ENCODE measurements at places on chromosomes 13 and 19. TPM values are rescaled to one million over a fixed set of nuclear protein-coding genes. Genes with fewer than 3 reads are reported as not detected.

- no peak for DNase-seq
These were observed 15.4 kb upstream of the CHAMP1 start for GRCh38 chr13:114298866-114299265.

DNA sequence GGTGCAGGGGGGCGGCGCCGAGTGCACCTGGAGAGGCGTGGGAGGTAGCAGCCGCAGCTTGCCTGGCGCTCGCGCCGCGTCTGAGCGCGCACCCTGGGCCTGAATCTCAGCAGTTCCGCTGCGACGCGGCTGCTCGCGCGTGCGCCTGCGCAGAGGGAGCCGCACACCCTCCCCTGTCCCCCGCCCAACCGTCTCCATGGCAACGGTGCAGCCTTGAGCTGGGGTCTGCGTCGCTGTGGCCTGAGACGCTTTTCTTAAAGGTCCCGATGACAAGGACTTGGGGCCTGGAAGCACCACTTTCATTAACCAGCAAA, at the start of gene PNMA8B:
PNMA8B (minus strand) TSS at position 82 of the 314 bp plus-strand sequence. CDS start 402 bp downstream, outside the sequence.
- DNase-seq = peak; percentile 98

DNA sequence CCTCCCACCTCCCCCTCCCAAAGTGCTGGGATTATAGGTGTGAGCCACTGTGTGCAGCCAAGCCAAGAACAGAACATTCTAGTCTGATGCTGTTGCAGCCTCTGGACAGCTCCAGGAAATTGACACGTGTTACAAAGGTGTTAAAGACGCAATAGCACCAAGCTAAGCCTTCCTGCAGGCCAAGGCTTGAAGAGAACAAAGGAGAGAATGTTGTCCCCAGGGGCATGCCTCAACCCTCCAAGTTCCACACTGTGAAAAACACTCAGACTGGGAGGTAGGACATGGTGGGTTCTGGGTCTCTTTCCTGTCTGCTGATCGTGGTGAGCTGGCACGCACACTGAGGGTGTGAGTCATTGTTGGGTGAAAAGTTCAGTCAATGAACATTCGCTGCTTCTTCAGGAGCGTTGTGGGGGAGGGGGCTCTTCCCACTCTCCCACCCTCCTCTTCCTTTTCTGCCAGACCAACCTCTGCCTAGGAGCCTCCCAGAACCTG, 5.3 kb upstream of the PTPRS start:
- no peak for DNase-seq

Gene ZNF837
- 5.0 TPM for total RNA-seq

Gene MCF2L
- total RNA-seq = 59.9 TPM

Gene TNNT1
- 1.1 TPM for total RNA-seq

Measured in neural crest cell (in vitro differentiated cells).